ENCODE measurements at places on chromosomes 12 and 14.

DNA sequence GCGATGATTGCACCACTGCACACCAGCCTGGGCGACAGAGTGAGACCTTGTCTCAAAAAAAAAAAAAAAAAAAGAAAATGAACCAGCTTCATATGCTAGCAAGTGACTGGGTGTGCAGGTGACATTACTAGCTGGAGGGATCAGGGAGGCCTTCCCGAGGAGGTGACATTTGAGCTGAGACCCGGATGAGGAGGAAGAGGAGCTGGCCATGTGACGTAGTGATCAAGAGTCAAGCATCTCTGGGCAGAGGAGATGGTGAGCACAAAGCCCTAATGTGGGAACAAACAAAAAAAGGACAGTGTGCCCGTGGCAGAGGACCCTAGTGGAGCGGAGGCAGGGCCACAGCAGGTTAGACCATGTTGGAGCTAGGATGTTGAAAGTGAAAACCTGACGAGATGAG lies 3.5 kb upstream of the PTPN6 start:
- DNase-seq: no peak

DNA sequence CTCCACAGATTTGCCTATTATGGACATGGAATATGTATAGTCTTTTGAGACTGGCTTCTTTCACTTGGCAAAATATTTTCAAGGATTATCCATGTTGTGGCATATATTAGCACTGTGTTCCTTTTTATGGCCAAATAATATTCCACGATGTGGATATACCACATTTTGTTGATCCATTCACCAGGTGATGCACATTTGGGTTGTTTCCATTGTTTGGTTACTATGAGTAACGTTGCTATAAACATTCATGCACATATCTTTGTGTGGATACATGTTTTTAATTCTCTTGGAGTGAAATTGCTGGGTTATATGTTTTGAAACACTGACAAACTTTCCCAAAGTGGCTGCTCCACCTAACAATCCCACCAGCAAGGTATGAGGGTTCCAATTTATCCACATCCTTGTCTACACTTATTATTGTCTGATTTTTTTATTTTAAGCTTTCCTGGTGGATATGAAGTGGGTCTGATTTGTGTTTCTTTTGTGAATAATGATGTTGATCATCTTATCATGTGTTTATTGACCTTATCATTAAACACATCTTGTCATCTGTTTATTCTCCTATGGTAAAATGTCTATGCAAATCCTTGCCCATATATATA lies 116.2 kb upstream of the FRMD6 start:
- no peak for DNase-seq

GRCh38 chr12:29672580-29672979 lies 111.2 kb downstream of the TMTC1 start:
- no peak for DNase-seq

DNA sequence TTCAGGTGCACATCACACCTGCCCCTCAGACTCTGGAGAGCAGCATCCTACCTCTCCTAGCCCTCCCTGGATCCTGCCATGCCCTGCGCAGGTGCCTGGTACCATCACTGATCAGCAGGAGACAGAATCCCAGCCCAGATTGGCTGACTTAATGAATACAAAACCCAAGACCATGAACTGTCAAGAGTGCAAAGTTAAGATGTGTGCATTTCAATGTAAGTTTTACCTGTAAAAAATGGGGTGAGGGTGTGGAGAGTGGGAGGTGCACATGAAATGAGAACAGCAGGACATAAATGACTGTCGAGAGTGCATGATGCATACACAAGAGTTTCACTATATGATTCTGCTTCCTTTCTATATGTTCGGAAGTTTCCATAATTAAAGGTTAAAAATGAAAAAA lies 57.9 kb upstream of the GPR68 start:
- DNase-seq: no peak

DNA sequence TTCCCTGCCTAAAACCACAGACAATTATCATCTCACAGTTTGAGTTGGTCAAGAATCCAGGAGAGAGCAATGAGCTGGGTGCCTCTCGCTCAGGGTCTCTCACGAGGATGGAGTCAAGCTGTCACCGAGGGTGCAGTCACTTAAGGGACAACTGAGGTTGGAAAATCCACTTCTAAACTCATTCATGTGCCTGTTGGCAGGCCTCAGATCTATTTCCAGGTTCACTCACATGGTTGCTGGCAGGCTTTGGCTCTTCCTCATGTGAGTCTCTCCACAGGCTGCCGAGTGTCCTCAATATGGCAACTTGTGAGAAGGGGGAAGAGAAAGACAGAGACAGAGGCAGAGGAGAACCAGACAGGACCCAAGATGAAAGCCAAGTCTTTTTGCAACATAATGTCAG lies 10.5 kb upstream of the OR10P1 start:
- no peak for DNase-seq

DNA sequence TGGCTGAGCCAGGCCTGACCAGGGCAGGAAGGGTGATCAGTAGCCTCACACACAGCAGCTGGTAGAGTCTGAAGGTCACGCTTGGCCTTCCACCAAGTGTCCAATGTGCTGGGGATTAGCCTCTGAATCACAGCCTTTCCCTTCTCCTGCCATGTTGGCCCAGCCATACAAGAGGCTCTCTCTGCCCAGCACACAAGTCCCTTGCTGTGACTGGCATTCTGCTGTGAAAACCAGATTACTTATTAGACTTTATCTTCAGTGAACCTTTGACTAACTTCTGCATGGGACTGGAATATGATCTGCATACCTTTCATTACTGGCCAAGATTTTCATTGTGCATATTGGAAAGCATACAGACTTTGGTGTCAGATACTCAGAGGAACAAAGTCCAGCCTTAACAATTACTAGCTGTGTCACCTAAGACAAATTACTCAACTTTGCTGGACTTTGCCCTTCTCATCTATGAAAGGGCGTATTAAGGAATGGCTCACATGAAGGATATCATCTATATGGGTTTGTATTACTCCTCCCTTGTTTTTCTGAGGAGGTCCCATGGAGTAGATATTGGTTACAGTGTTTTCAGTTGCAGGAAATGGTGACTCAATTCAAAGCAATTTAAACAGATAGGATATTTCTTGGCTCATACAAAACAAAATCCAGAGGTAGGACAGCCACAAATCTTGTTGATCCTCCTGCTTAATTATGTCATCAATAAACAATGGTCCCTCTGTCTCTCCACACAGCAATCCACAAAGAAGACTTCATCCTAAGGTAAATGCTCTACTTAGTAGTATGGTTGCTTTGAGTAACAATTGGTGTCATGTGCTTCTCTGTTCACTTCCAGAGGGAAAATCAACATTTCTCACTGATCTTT lies 99.6 kb downstream of the DYRK2 start:
- DNase-seq: no peak

DNA sequence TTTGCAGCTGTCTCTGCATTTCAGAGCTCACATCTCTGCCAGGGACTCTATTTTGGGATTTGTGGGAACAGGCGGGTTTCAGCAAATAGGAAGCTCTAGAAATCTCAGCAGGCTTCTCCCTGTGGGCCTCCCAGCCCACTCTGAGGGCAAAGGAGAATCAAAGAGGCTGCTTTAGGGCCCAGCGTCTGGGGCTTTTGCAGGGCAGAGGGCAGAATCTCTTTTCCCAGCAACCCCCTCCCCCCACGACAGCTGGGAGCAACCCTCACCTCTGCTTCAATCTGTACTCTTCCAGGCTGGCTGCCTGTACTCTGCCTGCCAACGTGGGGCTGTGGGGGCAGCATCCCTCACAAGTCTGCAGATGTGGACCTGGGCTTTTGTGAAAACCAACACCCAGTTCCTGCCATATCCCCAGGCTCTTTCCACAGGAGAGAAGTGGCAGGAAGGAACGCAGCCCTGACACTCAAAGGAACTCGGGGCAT lies 529.6 kb upstream of the TBX3 start:
- no peak for DNase-seq

DNA sequence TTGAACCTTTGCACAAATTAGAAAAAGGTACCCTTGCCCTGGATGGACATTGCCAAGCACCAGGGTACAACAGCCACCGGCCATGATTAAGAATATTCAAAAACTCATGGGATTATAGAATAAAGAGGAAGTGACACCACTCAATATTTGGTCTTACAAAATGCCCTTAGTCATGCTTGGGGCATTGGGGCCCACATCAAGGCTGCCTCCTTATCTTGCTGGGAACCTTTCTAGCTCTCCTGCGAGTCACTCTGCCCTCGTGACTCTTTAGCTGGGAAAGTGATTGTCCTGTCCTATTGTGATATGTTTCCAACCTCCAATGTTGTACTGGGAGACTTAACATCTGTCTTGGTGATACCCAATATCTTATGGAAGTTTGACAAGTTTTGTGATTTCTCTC lies 57.8 kb downstream of the GTF2A1 start:
- no peak for DNase-seq

GRCh38 chr12:6632026-6632983 lies 3.5 kb downstream of the LPAR5 start:
- peak; percentile 42 for DNase-seq

- peak; percentile 71 for DNase-seq
Measured at GRCh38 chr14:106417224-106418049, 891.1 kb downstream of the TMEM121 start.

GRCh38 chr14:50757702-50758101 lies 73.3 kb downstream of the NIN start:
- DNase-seq: no peak

- DNase-seq: no peak
Measured at GRCh38 chr12:981176-981828, 9.7 kb upstream of the ERC1 start.

DNA sequence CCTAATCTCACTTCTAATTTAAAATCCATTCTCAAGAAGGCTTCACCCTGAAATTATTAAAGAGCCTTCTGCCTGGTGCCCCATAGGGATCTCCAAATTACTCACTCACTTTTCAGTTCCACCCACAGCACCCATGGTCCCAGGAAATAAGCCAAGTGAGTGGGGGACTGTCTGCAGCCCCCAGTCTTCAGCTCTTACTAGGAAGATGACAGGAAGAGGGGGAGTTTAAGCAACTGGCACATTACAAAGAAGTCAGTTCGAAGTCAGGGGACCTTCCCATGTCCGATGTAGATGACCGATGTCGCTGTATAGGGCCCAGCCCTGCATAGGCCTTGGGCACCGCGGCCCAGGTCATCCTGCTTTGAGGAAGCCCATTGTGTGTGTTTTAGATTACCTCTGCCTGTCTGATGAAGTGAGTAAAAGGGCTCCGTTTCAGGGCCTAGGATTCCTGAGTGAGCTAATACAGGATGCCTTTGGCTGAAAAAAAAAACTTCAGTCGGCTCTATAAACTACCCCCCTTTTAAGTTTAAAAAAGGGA lies 1.9 kb downstream of the ACTN1 start:
- no peak for DNase-seq

- no peak for DNase-seq
Measured at GRCh38 chr12:30990776-30991175, 64.2 kb downstream of the TSPAN11 start.

DNA sequence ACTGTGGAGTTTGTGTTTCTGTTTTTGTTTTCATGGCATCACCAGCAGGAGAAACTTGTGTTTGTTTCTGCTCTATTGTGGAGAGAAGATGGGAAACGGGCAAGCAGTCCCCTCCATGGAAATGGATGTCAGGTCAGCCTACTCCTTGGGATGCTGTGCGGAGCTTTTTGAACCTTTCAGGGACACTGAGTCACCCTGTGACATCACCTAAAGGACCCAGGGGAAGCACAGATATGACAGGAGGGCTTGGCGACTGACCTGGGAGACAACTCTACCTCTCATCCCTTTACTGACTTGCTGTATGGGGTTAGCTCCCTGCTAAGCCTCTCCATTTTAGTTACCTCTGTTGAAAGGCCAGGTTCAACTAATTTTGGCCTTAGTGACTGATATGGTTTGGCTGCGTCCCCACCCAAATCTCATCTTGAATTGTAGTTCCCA lies 706.9 kb upstream of the TMEM132C start:
- no peak for DNase-seq

DNA sequence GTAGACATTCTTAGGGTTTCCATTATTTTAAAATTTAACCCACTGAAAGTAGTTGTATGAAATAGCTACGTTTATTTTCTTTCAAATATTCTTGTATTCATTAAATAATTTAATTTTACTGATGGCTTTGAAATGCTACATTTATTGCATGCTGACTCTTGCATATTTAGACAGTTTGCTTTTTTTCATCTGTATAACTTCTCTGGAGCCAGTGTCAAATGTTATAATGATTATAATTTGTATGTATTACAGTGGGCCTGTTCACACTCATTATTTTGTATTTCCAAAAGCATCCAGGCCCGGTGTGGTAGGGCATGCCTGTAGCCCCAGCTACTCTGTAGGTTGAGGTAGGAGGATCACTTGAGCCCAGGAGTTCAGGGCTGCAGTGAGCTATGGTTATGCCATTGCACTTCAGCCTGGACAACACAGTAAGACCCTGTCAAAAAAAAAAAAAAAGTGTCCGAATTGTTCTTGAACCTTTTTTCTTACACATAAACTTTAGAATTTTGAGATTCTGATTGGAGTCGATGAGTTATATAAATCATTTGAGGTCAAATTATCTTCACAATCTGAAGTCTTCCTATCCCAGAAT lies 905 bp downstream of the ZNF84 start:
- DNase-seq: no peak

- no peak for DNase-seq
Measured at GRCh38 chr14:74575507-74575906, 36.5 kb downstream of the LTBP2 start.

DNA sequence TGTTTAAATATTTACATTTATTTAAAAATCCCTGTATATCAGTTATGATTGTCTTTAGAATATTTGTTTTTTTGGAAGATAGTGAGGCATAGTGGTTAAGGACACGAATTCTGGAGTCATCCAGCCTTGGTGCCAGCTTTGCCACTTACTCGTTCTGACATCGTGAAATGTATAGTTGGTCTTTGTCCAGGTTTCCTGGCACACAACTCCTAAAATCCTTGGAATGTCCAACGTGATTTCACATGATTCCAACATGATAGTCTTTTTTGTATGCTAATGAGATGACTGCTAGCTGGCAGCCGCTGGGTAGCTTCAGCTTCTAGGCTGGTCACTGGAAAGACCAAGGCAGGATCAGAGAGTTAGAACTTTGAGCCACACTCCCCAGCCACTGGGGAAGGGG lies 64.8 kb downstream of the PRICKLE1 start:
- no peak for DNase-seq

- DNase-seq: no peak
Measured at GRCh38 chr12:64600164-64600561, 10.1 kb upstream of the RASSF3 start.
